ENCODE measurements at places on chromosomes 2 and 18.

DNA sequence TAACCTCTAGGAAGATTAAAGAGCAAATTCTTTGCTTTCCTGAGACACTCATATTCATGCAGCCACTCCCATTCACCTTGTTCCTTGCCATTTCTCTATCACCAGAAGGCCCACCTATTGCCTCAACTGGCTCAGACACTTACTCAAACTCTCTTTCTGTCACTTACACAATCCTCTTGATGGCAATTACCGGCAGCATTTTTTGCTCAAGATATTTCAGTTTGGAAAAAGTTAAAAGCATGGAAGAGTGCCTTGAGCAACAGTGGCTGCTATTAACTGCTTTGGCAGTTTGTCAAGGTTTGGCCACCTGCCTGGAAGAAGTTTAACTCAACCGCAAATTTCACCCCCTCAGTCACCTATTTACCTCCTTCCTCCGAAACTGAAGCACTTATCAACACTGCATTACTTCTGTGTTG lies 1104.0 kb upstream of the PIK3C3 start:
- DNase-seq = no peak

DNA sequence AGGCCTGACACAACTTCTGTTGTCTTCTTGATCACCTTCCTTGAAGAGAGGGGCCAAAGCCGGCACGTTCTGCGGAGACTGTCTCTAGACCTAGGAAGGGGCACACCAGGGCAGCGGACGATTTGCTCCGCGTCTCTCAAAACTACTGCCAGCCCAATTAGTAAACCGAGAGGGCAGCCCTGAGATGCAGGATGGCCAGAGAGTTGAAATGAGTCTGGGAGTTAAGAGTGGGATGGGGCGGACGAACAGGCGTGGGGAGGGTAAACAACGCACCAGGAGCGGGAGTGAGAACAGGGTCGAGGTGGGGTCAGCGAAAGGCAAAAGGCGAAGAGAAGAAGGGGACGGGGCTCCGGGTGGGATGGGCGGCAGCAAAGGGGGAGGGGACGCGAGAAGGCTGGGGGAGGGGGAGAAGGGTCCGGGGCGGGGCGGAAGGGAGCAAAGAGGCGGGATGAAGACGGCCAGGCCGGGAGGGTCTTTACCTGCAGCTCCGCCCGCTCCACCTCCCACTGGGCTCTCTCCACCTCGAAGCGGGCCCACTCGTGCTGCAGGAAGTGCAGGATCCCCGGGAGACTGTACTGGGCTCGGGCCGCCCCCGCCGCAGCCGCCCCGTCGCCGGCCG lies 476 bp downstream of the STRN start:
- DNase-seq = peak; percentile 67

DNA sequence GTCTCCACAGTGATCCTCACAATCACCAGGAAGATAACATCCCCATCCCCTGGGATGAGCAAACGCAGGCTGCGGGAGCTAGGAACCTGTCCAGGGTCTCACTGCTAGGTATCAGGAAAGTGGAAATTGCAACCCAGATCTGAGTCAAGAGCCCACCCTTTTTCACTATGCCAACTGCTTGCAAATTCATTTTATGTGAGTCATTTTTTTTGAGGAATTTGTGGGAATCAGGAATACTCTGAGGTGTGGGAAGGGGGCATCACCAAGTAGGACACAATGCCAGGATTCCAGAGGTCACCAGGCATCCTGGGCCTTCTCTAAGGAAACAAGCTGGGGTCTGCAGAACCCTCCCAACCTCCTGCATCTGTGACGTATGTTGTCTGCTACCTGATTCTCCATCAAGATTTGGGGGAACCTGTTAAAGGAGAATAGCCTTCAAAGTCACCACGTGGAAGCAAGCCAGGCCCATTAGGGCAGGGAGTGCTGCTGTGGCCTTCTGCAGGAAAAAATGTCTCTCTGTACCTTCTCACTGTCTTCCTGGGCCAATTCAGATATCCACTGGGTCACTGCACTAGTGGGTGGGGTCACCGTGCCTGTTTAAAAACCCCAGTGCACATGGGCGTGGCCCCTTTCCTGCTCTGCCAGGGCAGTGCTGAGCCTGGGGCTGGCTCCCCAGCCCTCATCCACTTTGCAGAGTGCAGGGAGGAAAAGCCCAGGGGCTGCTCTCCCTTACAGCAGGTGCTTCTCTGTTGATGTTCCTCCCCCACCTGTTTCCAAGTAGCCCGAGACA lies 50.2 kb downstream of the MCFD2 start:
- DNase-seq = no peak

GRCh38 chr2:44836174-44836573 lies 105.3 kb upstream of the SIX3 start:
- DNase-seq = no peak

DNA sequence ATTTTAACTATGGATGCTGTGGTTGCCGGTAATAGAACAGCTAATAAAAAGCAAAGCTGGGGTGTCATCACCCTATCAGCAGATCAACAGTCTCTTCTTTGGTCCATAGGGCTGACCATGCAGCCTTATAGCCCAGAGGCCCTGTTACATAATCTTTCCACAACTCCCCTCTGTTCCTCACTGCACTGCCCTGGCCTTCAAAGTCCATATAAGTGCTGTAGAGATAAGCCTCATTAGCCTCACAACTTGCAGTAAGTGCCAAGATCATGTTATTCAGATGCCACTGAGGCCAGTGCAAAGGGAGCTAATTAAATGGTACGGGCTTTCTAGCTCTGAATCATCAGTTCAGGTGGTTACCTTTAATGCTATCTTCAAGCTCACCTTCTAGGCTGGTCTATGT lies 89.7 kb upstream of the CXCR4 start:
- DNase-seq = no peak

DNA sequence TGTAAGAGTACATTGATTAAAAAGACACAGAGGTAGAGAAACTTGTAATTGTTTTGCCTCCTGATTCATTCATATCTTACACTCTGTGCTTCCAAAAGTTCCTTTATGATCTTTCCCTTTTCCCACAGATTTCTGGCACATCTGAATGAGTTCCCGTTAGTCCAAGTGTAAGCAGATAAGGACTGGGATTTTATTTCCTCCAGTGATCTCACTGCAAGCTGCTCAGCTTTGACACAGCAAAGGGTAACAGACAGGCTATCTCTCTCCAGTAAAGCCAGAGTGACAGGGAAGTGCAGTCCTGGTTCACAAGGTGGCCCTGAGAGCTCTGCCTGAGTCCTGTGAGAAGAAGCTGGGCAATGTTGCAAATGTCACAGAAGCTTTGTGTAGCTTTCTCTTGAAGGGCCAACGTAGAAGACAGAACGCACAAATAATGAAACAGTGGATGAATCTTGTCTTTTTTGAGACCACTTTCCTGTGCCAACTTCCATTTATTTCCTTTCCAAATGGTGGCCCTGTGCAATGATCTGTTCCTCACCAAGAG lies 32.5 kb upstream of the KCNE4 start:
- no peak for DNase-seq

DNA sequence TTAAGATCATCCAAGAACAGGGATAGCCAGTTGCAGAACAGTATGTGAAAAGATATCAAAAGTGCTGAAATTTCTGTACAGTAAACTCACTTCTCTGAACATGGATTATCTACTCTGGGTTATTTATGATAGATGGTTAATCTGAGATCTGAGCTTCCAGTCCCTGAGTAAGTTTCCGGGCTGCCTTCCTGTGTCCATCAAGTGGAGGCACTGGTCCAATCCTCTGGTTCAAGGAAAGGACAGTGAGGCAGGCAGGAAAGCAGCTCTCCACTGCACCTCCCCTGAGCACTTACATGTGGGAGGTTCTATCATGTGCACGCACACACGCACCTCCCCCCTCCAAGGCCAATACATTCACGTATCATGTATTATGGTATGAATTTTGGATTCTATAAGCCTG lies 32.5 kb downstream of the GPR45 start:
- no peak for DNase-seq

GRCh38 chr2:174888146-174888545 lies 117.0 kb downstream of the CHN1 start:
- DNase-seq = no peak

- DNase-seq = no peak
Measured at GRCh38 chr18:73684647-73685046, 463.0 kb downstream of the FBXO15 start.

DNA sequence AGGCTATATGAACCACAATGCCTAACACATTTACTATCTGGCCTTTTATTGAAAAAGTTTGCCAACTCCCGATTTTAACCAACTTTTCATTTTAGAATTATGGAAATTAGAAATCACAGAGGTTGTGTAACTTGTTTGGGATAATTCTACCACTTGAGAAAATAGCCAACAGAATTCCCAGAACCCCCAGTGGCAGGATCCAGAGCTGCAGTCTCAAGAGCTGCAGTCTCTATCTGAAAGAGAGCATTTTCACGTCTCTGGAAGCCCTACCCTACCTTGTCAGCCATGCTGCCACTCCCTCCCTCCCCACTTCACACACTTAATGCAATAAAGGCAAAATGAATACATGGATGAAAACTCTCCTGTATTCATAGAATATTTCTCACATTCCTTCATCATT lies 23.4 kb upstream of the TSPYL6 start:
- no peak for DNase-seq

- DNase-seq = no peak
Measured at GRCh38 chr2:197198890-197199289, 111.7 kb downstream of the ANKRD44 start.

DNA sequence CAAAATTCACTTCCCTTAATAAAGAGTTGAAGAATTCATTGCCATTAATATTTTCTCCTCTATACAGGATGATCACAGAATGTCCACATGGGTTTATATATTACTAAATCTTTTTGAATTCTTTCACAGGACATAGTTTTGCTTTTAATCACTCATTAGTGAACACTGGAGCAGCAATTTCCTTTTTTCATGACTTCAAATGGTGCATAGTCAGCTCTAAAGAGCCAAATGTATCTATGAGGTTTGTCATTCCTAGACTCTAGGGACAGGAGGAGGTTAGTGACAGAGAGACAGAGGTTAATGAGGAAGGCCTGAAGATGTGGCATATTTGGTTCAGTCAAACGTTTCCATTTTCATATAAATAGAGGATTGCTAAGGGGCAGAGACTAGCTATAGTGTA lies 111.8 kb downstream of the FSHR start:
- DNase-seq = no peak

- DNase-seq = peak; percentile 49
Measured at GRCh38 chr2:138071720-138072719, 107.7 kb downstream of the HNMT start.

- DNase-seq = no peak
Measured at GRCh38 chr2:170368370-170368769, 190.4 kb downstream of the MYO3B start.

GRCh38 chr2:219947575-219947974 lies 320.1 kb downstream of the SLC4A3 start:
- no peak for DNase-seq

DNA sequence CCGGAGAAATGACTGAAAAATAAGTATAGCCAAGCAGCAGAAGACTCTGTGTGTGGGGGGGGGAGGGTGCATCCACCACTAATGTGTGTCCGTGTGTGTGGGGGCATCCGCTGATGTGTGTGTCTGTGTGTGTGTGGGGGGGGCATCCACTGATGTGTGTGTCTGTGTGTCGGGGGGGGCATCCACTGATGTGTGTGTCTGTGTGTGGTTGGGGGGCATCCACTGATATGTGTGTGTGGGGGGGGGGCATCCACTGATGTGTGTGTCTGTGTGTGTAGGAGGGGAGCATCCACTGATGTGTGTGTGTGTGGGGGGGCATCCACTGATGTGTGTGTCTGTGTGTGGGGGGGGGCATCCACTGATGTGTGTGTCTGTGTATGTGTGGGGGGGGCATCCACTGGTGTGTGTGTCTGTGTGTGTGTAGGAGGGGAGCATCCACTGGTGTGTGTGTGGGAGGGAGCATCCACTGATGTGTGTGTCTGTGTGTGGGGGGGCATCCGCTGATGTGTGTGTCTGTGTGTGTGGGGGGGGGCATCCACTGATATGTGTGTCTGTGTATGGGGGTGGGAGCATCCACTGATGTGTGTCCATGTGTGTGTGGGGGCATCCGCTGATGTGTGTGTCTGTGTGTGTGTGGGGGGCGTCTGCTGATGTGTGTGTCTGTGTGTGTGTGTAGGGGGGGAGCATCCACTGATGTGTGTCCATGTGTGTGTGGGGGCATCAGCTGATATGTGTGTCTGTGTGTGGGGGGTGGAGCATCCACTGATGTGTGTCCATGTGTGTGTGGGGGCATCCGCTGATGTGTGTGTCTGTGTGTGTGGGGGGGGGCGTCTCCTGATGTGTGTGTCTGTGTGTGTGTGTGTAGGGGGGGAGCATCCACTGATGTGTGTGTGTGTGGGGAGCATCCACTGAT lies 125.0 kb downstream of the NFATC1 start:
- no peak for DNase-seq

- DNase-seq = no peak
Measured at GRCh38 chr2:28557389-28558131, 61.7 kb downstream of the PLB1 start.

GRCh38 chr2:15747603-15748471 lies 156.2 kb downstream of the DDX1 start:
- no peak for DNase-seq

DNA sequence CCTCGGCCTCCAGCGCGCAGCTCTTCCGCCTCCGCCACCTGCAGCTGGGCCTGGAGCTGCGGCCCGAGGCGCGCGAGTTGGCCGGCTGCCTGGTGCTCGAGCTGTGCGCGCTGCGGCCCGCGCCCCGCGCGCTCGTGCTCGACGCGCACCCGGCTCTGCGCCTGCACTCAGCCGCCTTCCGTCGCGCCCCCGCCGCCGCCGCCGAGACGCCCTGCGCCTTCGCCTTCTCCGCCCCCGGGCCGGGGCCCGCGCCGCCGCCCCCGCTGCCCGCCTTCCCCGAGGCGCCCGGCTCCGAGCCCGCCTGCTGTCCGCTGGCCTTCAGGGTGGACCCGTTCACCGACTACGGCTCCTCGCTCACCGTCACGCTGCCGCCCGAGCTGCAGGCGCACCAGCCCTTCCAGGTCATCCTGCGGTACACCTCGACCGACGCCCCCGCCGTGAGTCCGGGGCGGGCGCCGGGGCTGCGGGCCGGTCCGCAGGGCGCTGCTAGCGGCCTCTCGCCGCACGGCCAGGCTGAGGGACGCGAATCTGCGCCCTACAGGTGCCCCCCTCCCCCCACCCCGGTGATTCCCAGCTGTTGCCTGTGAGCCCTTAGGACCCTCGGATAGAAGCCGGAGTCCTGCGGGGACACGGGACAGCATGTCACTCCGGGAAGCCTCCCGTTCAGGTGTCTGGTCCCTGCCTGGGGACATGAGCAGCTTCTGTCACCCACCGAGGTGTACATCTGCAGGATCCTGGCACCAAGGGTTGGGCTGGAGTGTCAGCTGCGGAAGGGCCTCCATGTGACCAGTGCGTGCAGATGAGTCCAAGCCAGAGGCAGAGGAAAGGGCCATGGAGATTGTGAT lies 616 bp downstream of the RNPEPL1 start:
- DNase-seq = peak; percentile 82

- DNase-seq = no peak
Measured at GRCh38 chr2:168132389-168132788, 115.0 kb downstream of the STK39 start.

DNA sequence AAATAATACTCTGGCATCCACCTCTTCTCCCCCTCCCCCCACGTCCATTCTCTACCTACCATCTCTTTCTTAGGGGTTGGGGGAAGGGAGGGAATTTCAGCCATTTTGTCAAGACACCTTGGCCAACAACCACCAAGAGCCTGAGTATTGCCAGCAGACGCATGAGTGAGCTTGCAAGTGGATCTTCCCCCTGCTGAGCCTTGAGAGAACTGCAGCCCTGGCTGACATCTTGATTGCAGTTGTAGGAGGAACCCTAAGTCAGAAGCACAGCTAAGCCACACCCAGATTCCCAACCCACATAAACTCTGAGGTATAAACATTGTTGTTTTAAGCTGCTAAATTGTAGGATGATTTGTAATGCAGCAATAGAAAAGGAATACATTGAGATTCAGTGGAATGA lies 165.6 kb downstream of the TMEFF2 start:
- DNase-seq = no peak
